ENCODE measurements at places on chromosomes 12 and 14.

DNA sequence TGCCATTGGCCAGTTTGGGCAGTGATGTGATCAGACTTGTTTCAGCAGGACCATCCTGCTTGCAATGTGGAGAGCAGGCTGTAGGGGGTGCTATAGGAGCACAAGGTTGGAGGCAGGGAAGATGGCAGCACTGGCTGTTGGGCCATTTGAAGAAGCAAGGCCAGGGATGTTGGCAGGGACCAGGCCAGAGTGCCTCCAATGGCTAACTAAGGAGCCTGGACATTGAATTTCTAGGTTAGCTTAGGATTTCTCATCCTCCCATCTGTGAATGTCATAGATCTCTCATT, 23.5 kb downstream of the FGF23 start:
- DNase-seq: no peak

- no peak for DNase-seq
Observed at GRCh38 chr12:13023811-13024530, 20.2 kb upstream of the FAM234B start.

GRCh38 chr12:115934046-115934445, 343.4 kb downstream of the MED13L start:
- DNase-seq: no peak

GRCh38 chr12:31238764-31239387, 87.1 kb downstream of the SINHCAF start:
- peak; percentile 14 for DNase-seq

DNA sequence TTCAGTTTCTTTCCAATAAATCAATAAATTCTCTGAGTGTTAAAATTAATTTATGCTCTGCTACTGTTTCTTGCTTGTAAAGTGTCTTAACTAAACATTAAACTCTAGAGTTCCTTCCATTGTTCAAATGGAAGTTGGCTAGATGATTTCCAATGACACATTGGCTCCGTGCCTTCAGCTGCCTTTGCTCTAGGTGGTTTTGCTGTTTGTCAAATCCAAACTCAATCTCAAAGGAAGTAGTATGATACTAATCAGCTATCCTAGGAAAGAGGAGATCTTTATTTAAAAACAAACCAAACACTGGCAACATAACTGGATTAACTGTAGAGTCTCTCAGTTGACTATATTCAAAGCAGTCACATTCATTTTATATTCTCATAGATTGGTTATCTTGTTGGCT, 356.4 kb downstream of the FOXG1 start:
- no peak for DNase-seq

GRCh38 chr12:76340680-76341435, 7.4 kb downstream of the BBS10 start:
- no peak for DNase-seq

GRCh38 chr14:34056046-34056445, 105.2 kb upstream of the EGLN3 start:
- no peak for DNase-seq

- DNase-seq: no peak
Observed at GRCh38 chr12:95890958-95891357, 32.2 kb downstream of the SNRPF start.

- no peak for DNase-seq
Observed at GRCh38 chr14:92037989-92038388, 1.9 kb downstream of the TRIP11 start.

DNA sequence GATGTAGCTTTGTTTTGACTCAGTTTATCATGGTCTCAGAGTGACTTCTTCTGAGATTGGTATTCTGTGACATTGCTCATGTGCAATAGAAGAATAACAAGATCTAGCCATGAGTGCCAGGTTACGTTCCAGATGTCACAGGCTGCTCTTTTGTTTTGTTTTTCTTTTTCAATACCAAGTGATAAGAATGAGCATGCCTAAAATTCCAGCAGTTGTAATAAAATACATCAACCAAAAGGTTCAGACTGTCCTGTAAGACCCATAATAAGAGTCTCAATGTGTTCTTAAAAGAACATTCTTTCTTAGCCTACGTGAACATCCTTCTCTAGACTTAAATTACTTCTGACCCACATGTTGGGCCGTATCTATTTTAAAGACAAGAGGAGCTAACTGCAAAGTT, 669.2 kb downstream of the DIO2 start:
- DNase-seq: no peak

GRCh38 chr12:108801736-108802100, 55.7 kb downstream of the SSH1 start:
- no peak for DNase-seq

GRCh38 chr12:2891240-2892053, 756 bp downstream of the TULP3 start:
- DNase-seq: no peak

GRCh38 chr12:88944397-88944796, 364.1 kb upstream of the KITLG start:
- DNase-seq: peak; percentile 3

DNA sequence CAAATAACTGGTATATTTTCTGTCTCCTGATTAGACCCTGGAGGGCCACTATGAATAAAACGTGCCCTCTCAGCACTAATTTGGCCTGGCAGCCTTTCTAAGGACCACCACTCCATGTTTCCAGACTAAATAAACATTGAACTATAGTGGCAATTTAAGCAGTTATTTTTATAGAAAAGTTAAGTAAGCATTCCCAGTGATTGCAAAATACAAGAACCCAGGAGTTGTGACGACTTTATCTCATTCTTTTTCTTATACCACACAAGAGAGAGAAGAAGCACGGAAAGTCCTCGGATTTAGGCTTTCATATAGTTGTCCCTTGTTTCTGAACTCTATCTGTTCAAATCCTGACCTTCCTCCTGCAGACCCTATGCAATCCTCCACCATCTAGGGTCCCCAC, 23.1 kb upstream of the STRAP start:
- DNase-seq: no peak

GRCh38 chr12:57229634-57230380, at the start of gene SHMT2:
SHMT2 (plus strand) TSS chr12:57229711; CDS start chr12:57229779, 68 bp downstream.
- peak; percentile 90 for DNase-seq

DNA sequence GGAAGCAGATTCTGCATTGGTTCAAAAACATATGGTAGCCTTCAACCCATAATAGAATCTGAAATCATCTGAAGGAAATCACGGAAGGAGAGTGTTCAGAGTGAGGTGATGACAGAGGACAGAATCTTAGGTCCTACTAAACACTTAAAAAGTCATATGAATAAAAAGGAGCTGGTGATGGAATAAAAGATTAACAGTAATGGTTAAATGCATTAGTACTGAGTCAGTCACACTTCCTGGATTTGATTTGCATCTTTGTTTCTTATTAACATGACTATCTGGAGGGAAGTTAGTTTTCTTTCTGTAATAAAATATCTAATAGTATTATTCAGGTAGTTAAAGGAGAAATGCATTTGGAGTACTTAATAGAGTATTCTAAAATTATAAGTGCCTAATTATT, 296.3 kb upstream of the ATXN7L3B start:
- no peak for DNase-seq

- no peak for DNase-seq
Observed at GRCh38 chr12:48995086-48995879, 3.9 kb downstream of the DDN start.

DNA sequence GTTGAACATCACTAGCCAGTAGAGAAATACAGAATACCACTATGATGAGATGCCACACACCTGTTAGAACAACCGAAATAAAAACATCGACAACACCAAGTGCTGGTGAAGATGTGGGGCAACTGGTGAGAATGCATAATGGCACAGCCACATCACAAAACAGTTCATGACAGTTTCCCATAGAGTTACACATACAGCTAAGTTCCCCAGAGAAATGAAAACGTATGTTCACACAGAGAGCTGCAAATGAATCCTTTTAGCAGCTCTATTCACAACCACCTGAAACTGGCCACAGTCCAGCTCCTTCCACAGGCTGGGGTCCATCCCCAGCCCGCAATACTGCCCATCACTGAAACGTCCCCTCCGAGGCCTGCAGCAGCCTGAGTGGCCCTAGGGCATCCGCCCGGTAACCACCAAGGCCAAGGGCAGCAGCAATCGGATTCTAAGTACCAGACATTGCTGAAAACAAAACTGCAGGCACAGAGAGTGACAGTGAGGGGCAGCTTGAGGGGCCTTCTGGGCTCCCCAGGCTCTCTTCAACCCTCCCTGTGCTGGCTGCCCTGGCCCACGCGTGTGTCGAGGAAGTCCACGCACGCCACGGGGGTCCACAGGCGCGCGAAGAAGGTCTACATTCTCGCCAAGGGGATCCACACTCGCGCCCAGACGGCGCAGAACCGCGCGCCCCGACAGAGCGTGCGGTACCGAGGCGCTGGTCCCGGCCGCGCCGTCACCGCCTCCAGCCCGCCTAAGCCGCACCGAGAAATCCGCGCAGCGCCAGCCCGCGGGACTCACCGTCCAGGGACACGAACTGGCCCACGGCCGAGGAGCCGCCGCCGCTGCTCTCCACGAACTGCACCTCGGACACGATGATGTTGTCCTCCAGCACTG, 903 bp downstream of the BRF1 start:
- no peak for DNase-seq

- no peak for DNase-seq
Observed at GRCh38 chr14:42407153-42407552, 800.5 kb downstream of the LRFN5 start.

DNA sequence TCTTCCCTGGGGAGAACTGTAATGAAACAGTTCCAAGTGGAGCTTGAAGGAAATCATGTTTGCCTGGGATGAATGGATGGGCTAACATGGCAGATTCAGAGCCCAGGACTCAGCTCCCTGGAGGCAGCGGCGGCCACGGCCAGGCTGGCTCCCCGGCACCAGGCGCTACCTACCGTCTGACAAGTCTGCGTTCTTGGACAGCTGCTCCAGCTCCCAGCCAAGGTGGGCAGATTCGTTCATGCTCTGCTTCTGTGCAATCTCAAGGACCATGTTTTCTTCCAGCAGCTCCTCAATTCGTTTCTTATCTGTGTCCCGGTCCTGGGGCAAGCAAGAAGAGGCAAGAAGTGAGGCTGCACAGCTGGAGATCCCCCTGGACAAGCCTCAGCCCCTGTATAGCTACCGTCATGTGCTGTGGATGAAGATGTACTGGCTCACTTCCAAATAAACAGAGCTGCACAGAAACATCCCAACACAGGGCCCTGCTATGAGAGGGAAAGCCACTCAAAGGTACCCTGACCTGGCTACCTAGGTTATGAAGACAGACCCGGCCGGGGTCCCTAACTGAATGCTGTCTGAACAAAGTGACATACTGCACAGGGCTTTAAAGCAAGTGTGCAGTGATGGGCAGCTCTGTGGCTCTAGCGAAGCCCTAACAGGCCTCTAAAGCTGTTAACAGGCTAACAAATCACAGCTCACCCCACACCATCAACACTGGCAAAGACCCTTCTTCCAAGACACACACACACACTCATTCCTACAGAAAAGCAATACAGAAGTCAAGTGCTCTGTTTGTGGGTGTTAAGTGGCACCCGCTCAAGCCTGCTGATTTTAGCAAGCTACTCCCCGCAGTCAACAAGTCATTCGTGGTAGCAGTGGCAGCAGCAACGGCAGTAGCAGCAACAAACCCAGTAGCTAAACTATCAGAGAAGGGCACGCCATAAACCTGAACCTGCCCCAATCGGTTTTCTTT, 80.4 kb upstream of the GPR68 start:
- DNase-seq: no peak

DNA sequence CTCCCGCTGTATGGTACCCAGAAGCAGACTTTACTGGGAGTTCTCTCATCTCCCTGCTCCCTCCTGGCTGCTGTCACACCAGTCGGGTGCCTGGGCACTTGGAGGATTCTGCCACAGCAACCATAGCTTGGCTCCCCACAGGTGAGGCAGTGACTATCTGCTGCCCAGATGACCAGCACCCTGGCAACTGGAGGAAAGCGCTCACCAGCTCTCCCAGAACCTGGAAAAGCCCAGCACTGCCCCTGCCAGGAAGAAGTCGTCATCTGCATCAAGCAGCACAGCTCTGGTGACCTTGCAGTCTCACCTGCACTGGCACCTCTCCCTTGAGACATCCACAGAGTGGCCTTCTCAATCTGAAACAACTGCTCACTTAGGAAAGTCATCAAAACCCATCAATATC, 31.9 kb upstream of the TC2N start:
- no peak for DNase-seq

GRCh38 chr12:2797721-2798418, 3.1 kb downstream of the FKBP4 start:
- DNase-seq: no peak

DNA sequence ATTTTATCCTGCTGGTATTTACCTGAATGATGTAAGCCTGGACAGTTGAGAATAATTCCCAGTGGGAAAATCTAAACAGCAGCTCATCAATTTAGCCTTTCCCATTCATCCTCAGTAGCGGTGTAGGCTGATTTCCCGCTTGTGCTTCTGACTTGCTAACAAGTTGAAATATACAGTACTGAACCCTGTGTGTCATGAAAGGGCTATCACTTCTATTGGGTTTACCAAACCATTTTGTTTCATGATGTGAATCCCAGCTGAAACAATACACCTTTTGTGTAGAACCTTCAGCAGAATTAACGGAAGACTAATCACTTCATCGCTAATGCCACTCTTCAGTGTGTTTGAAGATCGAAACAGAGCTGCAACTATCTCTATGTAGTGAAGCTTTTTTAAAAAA, 88.4 kb downstream of the POLR3B start:
- DNase-seq: no peak

DNA sequence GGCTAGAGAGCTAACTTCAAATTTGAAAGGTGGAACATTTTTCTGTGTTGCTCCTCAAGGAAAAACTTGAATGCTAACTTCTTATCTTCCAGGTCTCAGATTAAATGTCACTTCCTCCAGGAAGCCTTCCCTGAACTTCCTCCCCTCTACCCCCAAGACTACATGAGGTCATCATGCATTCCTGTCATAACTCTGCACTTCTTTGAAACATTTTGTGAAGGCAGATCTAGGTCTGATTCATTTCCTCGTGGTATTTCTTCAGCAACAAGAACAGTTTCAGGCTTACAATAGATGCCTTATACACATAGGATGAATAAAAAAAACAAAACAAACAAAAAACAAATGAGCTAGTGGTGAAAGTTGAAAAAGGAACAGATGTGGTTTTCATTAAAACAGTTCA, 97.1 kb upstream of the SRRM4 start:
- DNase-seq: no peak

DNA sequence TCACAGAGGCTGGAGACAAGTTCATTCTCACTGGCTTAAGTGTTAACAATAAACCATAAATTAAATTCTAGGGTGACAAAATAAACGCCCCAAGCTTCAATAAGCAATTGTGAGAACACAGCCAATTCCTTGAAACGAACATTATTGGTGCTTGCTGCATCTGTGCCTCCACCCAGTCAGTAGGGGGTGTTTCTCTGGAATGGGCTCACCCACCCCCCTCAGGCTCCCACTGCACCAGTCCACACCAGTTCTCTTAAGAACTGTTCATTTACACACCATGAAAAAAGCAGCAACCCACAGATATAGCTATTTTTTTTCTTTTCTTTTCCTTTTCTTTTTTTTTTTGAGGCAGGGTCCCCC, 34.7 kb downstream of the CDC42BPB start:
- DNase-seq: no peak

- no peak for DNase-seq
Observed at GRCh38 chr12:29582146-29582545, 84.7 kb upstream of the OVCH1 start.

DNA sequence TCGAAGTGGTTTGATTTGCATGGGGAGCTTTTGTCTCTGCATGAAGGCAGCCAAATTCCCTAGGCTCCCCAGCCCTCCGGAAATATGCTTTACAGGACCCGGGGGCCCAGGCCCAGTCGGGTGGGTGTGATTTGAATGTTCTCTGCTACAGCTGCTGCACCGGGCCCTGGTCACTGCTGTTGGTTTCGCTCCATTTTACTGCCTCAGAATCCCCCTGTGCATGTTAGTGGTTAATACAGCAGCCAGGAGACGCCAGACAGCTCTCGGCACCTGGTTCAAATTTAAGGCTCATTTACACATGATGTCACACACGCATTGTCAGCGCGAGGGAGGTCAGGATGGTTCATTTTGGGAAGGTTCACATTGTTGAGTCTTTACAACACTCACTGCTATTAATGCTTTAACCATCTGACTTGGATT, 99.6 kb downstream of the SLC38A6 start:
- no peak for DNase-seq

All from NK-92 treated with Interleukin-12 subunit alpha and Interleukin-12 subunit beta, amount 100 ng/mL, for 24 hours (cell line).